ENCODE measurements at places on chromosomes 7 and 10. TPM values are rescaled to one million over a fixed set of nuclear protein-coding genes. Genes with fewer than 3 reads are reported as not detected.
A peak's percentile ranks its signal among the peaks of the same experiment; 100 is the strongest.

The GPR15LG gene
- not detected for total RNA-seq

The CFTR gene
- total RNA-seq, result 0.47 TPM

The CPVL gene
- 35.6 TPM for total RNA-seq

The RHOBTB1 gene
- total RNA-seq, result 5.6 TPM

The STMP1 gene
- total RNA-seq, result 32.2 TPM

The AEBP1 gene
- total RNA-seq, result 55.0 TPM

DNA sequence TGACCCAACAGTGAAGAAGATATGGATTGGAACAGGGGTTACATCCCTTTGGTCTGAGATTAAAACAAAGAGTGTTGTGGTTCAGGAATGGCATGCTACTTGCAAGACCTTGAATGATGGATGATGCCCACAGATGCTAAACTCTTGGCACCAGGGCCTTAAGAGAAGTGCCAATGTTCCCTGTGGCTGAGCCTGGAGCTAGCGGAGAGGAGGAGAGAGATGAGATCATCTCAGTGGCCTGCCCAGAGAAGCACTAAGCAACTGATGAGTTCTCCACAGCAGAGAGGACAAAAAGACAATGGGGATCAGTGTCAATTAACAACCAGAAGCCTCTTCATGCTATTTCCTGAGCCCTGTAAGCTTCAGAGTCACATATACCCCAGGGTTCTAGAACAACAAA, 97.8 kb downstream of the ELAPOR2 start:
- H3K36me3 ChIP-seq, result peaks cover 23% of the 10 kb centered on the region
- no peak overlapping the region for H3K4me3 ChIP-seq
- H3K27me3 ChIP-seq, result no peaks in the 10 kb centered on the region
- DNase-seq, result peak; percentile 60

GRCh38 chr10:120824881-120825309, 26.3 kb upstream of the WDR11 start:
- H3K27me3 ChIP-seq, result no peaks in the 10 kb centered on the region
- H3K4me3 ChIP-seq, result no peak overlapping the region
- H3K27ac ChIP-seq, result no peak overlapping the region
- no peaks in the 10 kb centered on the region for H3K36me3 ChIP-seq
- peaks cover 24% of the 10 kb centered on the region for H3K4me1 ChIP-seq

GRCh38 chr7:77202481-77202976, 2.9 kb upstream of the FGL2 start:
- no peaks in the 10 kb centered on the region for H3K27me3 ChIP-seq
- DNase-seq, result no peak
- no peaks in the 10 kb centered on the region for H3K4me1 ChIP-seq
- no peak overlapping the region for H3K4me3 ChIP-seq

GRCh38 chr10:119250641-119251314, 43.4 kb downstream of the GRK5 start:
- no peaks in the 10 kb centered on the region for H3K27me3 ChIP-seq
- no peak overlapping the region for H3K4me3 ChIP-seq
- DNase-seq, result no peak

DNA sequence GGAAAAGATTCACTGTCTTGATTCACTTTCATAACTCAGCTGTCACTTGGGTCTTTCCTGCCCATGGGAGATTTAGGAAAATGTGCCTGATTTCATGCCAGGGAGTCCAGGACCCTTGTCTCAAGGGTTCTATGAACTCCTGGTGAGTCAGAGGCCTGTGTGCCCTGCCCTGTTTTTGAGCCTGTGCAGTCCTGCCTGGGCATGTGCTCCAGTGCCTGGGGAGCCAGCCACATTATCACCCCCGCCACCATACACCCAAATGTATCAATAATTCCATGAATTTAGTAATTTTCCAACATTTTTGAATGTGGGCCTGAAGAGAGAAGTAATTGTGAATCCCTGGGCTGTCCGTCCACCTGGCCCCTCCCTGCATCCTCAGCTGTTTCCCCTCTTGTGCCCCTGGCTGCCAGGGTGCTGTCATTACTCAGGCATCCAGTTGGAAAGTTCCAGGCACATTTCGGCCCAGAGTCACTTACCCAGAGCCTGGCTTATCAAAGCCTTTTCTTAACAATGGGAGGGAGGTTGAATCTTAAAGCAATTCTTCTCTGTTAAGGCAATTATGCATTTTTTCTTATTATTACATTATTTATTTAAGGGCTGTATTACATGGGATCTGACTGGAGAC, 287.8 kb upstream of the CDC14C start:
- DNase-seq, result peak; percentile 50
- no peaks in the 10 kb centered on the region for H3K4me1 ChIP-seq
- no peaks in the 10 kb centered on the region for H3K36me3 ChIP-seq
- no peaks in the 10 kb centered on the region for H3K27me3 ChIP-seq
- no peak overlapping the region for H3K4me3 ChIP-seq

DNA sequence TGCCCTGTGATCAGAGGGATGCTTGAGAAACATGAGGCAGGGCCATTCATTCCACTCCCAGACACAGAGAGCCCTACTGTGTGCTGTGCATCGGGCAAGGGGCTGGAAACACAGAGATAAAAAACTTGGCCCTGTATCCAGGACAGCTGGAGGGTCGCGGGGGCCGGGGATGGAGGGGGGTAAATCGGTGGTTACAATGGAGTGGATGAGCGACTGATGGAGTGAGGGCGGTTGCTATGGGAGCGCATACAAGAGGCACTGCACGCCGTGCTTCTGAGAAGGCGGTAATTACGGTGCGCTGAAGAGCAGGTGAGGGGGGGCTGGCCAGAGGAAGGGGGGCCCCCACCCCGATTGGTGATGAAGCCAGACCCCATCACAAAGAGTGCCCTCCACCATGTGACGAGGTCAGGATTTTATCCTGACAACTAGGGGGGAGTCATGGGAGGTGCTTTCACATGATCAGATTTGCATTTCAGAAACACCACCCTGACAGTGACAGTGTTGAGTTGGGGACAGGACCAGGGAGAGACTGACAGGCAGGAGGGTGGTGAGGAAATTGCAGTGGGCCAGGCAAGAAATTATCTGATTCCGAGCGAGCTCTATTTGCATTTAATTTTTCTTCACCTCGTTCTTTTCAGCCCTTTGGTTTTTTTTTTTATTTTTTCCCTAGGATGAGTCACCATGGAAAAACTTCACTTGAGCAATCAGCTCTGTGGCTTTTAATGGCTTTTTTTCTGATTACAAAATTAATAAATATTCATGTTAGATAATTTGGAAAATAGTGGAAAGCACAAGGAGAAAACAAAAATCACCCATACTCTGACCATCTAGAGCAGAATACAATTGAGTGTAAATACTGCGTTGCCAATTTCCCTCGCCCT, 7.8 kb downstream of the CPA5 start:
- DNase-seq, result no peak
- H3K4me1 ChIP-seq, result peaks cover 5% of the 10 kb centered on the region
- peaks cover 6% of the 10 kb centered on the region for H3K27me3 ChIP-seq
- H3K27ac ChIP-seq, result peak overlapping the region; percentile 97
- H3K36me3 ChIP-seq, result no peaks in the 10 kb centered on the region
- H3K4me3 ChIP-seq, result no peak overlapping the region

- peaks cover 18% of the 10 kb centered on the region for H3K36me3 ChIP-seq
- no peaks in the 10 kb centered on the region for H3K27me3 ChIP-seq
- no peaks in the 10 kb centered on the region for H3K4me1 ChIP-seq
- no peak overlapping the region for H3K27ac ChIP-seq
- DNase-seq, result peak; percentile 89
These were observed 1.3 kb upstream of the FZD8 start for GRCh38 chr10:35643151-35644049.

- H3K27me3 ChIP-seq, result no peaks in the 10 kb centered on the region
- no peak overlapping the region for H3K27ac ChIP-seq
- H3K4me3 ChIP-seq, result no peak overlapping the region
- peaks cover 2% of the 10 kb centered on the region for H3K4me1 ChIP-seq
- DNase-seq, result no peak
These were observed 4.4 kb downstream of the MYO3A start for GRCh38 chr10:25938405-25938804.

GRCh38 chr10:129097776-129098330, 369.2 kb upstream of the MGMT start:
- H3K27ac ChIP-seq, result no peak overlapping the region
- H3K4me1 ChIP-seq, result no peaks in the 10 kb centered on the region
- H3K4me3 ChIP-seq, result no peak overlapping the region
- H3K27me3 ChIP-seq, result no peaks in the 10 kb centered on the region
- no peak for DNase-seq

- no peaks in the 10 kb centered on the region for H3K4me1 ChIP-seq
- no peak overlapping the region for H3K27ac ChIP-seq
- DNase-seq, result no peak
- no peaks in the 10 kb centered on the region for H3K36me3 ChIP-seq
- no peaks in the 10 kb centered on the region for H3K27me3 ChIP-seq
- H3K4me3 ChIP-seq, result no peak overlapping the region
These were observed 92.9 kb upstream of the LRRTM3 start for GRCh38 chr10:66832781-66833422.

DNA sequence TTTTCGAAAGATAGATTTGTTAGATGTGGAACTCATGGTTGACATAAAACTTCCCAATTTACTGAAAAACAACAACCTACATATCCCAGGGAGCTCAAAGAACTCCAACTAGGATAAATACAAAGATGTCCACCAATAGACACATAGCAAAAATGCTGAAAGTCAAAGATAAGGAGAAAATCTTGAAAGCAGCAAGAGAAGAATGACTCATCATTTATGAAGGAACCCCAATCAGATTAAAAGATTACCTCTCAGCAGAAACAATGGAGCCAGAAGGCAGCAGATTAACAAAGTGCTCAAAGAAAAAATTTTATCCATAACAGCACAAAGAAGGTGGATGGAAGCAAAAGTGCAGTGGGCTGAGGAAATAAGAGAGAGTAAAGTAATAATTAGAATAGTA, 908.6 kb downstream of the SORCS3 start:
- peaks cover 17% of the 10 kb centered on the region for H3K27me3 ChIP-seq
- no peak overlapping the region for H3K27ac ChIP-seq
- no peaks in the 10 kb centered on the region for H3K36me3 ChIP-seq
- no peak overlapping the region for H3K4me3 ChIP-seq
- DNase-seq, result no peak
- H3K4me1 ChIP-seq, result no peaks in the 10 kb centered on the region

GRCh38 chr10:73889014-73889413, 14.7 kb upstream of the CAMK2G start:
- no peak overlapping the region for H3K4me3 ChIP-seq
- H3K36me3 ChIP-seq, result no peaks in the 10 kb centered on the region
- no peaks in the 10 kb centered on the region for H3K27me3 ChIP-seq
- peaks cover 12% of the 10 kb centered on the region for H3K4me1 ChIP-seq
- H3K27ac ChIP-seq, result no peak overlapping the region

DNA sequence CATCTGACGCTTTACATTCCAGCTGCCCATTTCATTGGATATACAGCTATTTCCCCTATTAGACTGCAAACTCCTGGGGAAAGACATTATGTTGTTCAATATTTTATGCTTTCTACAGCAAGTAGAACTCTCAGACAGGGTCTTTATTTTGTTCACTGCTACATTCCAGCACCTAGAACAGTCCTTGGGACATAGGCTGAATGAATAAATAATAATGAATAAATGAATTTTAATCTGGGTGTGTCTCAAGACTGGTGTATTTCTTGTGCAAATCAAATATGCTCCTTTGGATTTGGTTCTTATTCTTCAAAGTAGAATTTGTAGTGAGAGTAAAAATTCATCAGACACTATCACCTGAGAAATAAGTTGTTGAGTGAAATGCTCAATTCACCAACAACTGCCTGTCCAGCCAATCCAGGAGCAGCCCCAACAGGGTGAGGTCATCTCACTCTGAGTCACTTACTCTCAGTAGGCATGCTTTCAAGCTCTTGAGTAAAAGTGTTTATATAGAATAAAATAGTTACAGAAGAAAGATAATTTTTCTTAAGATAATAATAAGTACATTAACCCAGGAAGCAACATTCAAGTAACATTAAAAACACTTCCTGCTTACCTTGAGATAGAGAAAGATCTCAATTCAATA, 287.5 kb upstream of the NPVF start:
- no peaks in the 10 kb centered on the region for H3K27me3 ChIP-seq
- peaks cover under 1% of the 10 kb centered on the region for H3K4me1 ChIP-seq
- H3K4me3 ChIP-seq, result no peak overlapping the region
- no peak for DNase-seq
- H3K27ac ChIP-seq, result no peak overlapping the region

Measured in endodermal cell (in vitro differentiated cells).